ENCODE measurements at places on chromosomes 11 and 22.

- DNase-seq, result no peak
Measured at GRCh38 chr11:14972581-14973495, 687 bp upstream of the CALCA start.

DNA sequence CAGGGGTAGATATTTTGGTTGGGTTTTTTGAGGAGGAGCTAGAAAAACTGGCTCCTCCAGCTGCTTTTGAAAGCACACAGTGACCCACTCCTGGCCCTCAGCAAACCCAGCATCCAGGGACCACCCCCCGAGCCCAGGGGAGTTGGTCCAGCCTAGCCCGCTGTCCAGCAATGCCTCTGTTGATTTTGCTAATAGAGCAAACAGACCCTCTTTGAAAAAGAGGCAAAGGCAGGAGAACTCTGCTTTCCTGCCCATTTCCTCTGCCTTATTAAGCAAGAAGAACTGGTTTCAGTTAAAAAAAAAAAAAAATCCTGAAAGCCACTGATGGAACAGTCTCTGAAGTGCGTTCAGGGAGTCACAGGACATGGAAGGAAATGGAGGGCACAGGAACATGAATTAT, 25.3 kb downstream of the ABTB2 start:
- no peak for DNase-seq

DNA sequence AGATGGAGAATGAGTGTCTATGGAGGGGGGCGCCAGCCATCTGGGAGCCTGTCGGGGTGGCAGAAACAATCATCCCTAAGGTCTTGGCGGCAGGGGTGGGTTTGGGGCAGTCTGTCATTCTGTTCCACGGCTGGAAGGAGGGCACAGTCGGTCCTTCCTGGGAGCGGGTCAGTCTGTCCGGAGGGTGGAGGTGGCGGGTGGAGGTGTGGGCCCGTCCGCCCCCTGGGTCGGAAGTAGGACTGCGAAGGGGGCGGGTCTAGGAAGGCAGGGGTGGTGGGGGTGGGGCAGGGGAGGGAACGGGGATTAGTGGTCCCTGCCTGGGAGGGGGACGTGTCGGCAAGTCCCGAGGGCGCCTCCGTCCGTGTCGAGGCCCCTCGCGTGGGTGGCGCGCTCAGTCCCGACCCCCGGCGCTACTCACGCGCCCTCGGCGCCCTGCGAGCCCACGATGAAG, 461 bp downstream of the TBC1D10A start:
- DNase-seq, result no peak

GRCh38 chr11:82724026-82724425, 9.6 kb downstream of the FAM181B start:
- no peak for DNase-seq

- no peak for DNase-seq
Measured at GRCh38 chr11:87176044-87176443, 138.3 kb downstream of the TMEM135 start.

Measured in effector memory CD8-positive, alpha-beta T cell (primary cell).